GM23338 (cell line): ENCODE measurements at places on chromosomes 5 and 9. TPM values are rescaled to one million over a fixed set of nuclear protein-coding genes. Genes with fewer than 3 reads are reported as not detected.

NR2F1 gene
- not detected in 2 replicates for polyA plus RNA-seq

TRAF1 gene
- 0.39 and 0.63 TPM in 2 replicates for polyA plus RNA-seq

EGFLAM gene
- polyA plus RNA-seq: 0.24 TPM in 1 of 2 replicates, not detected in the other

DND1 gene
- 7.3 and 8.1 TPM in 2 replicates for polyA plus RNA-seq

HTR1A gene
- polyA plus RNA-seq: 0.92 and 1.1 TPM in 2 replicates

BNC2 gene
- polyA plus RNA-seq: 9.9 and 12.7 TPM in 2 replicates

APBA1 gene
- polyA plus RNA-seq: 0.26 TPM in 2 replicates

NIM1K gene
- polyA plus RNA-seq: not detected in 2 replicates

PCDHB13 gene
- 0.87 and 1.1 TPM in 2 replicates for polyA plus RNA-seq

ANKRD18B gene
- polyA plus RNA-seq: 9.2 and 12.4 TPM in 2 replicates

CDHR2 gene
- 0.17 TPM in 1 of 2 replicates, not detected in the other for polyA plus RNA-seq
